ENCODE measurements at places on chromosomes 13 and 19.

GRCh38 chr13:50104493-50104892, 89.2 kb downstream of the KCNRG start:
- DNase-seq = no peak

DNA sequence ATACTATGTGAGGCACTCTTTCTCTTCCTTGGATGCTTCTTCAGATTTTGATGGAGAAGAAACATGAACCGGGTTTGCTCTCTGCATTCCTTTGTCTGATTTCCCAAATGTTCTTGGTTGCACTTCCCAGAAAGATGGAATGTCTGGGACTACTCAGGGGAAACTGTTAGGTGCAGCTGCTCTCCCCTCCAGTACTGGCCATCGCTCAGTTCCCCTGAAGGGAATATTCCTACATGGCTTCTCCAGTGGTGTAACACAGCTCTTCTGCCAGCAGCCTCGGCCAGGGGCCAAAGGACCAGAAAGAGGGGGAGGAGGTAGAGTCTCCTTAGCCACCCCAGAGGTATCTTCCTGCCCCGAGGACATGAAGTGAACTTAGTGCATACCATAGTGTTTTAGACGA, 33.5 kb upstream of the SPRY2 start:
- no peak for DNase-seq

DNA sequence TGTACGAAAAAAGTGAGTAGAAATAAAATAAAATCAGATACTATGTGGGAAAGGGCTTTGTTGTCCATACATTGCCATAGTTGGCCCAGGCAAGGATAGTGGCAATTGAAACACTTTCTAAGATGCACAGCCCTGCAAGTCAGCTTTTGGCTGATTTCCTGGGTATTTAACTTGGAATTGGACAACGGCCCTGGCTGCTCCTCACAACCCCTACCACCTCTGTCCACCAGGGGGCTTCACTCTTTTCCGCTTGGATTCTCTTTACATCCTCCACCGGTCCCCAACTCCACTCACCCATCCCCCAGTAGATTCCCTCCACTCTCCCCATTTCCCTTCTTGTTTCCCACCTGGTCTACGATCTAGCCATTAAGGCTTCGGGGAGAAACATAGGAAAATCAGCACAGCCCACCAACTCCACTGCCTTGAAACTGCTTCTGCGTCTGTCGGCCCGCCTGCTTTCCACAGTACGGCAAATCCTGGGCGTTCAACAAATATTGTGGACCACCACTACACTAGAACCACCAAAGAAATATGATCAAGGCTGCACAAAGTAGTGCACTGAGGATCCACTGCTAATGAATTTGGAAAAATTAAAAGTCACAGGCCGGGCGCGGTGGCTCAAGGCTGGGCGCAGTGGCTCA, 48.6 kb upstream of the GTF3A start:
- DNase-seq = peak; percentile 13

DNA sequence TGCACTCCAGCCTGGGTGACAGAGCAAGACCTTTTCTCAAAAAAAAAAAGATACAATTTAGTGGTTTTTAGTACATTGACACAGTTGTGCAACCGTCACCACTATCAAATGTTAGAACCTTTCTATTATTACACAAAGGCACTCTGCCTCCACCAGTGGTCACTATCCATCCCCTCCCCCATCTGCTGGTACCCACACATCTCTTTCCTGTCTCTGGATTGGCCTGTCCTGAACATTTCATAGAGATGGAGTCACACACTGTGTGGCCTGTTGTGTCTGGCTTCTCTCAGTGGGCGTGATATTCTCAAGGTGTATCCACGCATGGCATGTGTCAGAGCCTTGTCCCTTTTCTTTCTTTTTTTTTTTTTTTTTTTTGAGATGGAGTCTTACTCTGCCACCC, 11.2 kb downstream of the KDM4B start:
- DNase-seq = no peak

DNA sequence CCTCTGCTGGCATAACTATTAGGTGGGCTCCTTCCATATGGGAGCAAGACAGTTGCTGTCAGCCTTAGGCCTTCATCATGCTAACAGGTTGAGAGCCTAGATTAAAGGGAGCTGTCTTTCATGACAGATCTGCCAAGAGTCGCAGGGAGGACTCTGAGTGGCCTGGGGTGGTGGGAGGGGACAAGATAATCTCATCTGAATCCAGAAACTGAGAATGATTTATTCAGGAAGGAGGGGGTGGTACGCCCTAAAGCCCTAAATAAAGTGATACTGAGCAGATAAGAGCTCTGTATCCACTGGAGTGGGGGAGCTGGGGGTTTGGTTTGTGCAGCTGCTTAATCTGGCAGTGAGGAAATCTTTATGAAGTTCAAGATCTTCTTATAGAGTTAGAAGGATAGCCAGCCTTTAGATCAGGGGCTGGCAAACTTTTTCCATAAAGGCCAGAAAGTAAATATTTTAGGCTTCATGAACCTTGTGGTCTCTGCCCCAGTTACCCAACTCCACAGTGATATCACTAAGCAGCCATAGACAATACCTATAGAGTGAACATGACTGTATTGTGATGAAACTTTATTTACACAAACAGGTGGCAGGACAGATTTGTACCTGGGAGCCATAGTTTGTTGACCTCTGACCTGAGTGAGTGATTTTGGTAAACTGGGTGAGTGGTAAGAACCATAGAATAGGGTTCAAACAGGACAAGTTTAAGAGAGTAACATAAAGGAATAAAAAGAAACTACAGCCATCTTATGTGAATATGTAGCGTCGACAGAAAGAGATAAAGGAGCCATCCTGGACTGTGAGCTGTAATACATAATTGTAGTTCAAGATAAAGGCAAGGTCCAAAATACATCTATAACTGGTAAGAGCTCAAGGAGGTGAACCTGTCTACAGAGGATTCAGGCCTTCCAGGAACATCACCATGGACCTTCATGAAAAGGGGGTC, 9.8 kb upstream of the STK24 start:
- no peak for DNase-seq

- DNase-seq = peak; percentile 11
These were observed 15.4 kb downstream of the RELB start for GRCh38 chr19:45016388-45017314.

GRCh38 chr13:63455938-63456337, 2040.3 kb upstream of the PCDH20 start:
- no peak for DNase-seq

DNA sequence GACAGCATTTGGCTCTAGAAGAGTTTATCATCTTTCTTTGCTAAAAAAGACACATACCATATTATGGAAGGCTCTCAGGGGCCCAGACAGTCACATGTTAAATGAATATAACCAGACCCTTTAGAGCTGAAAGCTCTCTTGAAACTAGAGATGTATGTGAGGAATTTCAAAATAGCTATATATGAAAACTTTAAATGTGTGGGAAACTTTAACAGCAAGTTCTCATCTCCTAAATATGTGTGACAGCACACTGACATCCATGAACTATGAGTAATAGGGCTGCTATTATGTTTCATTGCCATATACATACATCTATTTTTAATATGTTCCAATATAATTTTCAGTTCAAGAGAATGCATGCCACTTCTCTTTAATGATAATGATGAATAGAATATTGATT, 509.5 kb downstream of the GPC6 start:
- no peak for DNase-seq
